ENCODE measurements at places on chromosomes 4 and X.
A peak's percentile ranks its signal among the peaks of the same experiment; 100 is the strongest.

DNA sequence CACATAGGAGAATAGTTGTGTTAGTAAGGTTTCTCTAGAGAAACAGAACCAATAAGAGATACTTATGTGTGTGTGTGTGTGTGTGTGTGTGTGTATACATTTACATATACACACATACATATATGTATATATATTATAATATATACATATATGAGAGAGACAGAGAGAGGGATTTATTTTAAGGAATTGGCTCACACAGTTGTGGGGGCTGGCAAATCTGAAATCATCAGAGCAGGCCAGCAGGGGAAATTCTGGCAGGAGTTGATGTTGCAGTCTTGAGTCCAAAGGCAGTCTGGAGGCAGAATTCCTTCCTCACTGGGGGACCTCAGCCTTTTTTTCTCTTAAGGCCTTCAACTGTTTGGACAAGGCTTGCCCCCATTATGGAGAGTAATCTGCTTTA lies 38.6 kb upstream of the NHS start:
- no peak for DNase-seq

- no peak for DNase-seq
Observed at GRCh38 chrX:15245896-15246295, 24.0 kb downstream of the ASB9 start.

DNA sequence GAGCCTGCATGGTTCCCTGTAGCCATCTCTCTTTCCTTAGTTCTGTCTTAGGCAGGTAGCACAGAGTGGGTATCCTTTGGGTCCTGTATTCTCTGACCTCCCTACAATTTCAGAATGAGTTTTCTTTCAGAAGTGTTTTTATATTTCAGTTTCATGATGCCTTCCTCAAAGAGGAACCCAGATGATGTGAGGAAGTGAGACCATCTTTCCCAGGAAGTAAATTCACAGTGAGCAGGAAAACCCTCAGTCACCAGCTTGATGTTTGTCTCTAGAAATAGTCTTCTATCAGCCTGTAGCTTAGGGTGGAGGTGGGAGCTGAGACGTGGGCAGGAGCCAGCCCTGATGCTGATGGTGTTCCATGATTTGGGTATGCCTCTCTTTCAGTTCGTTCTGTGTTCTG lies 16.9 kb downstream of the PLAC1 start:
- peak; percentile 25 for DNase-seq

GRCh38 chr4:106080376-106080775 lies 185.1 kb downstream of the NPNT start:
- DNase-seq, result no peak

DNA sequence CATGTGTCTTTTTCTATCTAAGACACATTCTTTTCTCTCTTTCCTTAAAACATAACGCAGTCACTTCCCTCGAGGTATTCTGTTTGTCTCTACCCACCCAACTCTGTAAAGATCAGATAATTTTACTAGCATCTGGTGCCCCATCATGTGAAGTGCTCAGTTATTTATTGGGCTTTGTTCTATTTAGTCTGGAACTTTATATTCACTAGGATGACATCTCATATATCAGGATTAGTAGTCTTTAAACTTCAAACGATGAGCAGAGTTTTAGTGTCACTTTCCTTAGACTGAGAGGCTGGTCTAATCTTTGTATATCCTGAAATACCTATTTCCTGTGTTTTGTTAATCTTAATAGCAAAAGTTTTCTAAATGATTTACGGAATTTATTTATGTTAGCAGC lies 445.5 kb upstream of the NDST3 start:
- DNase-seq, result no peak

DNA sequence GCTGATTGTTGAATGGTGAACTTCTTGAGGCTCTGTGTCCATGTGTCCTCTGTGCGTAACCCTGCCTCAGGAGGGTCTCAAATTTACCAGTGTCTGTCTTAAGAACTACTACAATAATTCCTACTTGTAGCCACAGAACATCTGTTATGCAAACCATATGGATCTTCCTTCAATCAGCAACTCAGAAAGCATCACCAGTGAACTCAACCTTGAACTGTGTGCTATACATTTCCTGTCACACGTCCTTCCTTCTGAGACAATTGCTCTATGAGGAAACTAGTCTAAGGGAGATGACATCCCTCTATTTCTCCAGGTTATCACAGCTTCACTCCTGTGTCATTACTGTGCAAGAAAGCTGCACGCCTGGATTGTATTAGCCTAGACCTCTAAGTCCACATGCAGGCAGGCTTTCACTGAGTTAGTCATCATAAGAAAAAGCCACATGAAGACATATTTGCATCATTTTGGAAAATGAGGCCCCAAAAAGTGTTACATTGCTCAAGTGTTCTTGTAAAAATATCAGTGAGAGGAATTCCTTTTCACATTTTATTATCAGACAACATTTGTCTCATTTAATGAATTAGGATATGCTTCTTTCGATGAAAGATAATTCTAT lies 157.8 kb downstream of the AFF2 start:
- peak; percentile 3 for DNase-seq

GRCh38 chr4:10760086-10760485 lies 75.5 kb upstream of the CLNK start:
- DNase-seq, result no peak

DNA sequence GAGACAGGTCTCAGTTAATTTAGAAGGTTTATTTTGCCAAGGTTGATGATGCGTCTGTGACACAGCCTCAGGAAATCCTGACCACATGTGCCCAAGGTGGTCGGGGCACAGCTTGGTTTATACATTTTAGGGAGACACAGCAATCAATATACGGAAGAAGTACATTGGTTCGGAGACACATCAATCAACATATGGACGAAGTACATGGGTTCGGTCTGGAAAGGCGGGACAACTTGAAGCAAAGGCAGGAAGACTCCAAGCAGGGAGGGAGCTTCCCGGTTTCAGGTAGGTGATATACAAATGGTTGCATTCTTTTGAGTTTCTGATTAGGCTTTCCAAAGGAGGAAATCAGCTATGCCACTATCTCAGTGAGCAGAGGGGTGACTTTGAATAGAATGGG lies 225.2 kb upstream of the ZFP42 start:
- DNase-seq, result no peak

- no peak for DNase-seq
Observed at GRCh38 chr4:55887594-55887993, 34.1 kb downstream of the EXOC1 start.

- DNase-seq, result no peak
Observed at GRCh38 chr4:2850966-2851798, 7.5 kb downstream of the ADD1 start.

DNA sequence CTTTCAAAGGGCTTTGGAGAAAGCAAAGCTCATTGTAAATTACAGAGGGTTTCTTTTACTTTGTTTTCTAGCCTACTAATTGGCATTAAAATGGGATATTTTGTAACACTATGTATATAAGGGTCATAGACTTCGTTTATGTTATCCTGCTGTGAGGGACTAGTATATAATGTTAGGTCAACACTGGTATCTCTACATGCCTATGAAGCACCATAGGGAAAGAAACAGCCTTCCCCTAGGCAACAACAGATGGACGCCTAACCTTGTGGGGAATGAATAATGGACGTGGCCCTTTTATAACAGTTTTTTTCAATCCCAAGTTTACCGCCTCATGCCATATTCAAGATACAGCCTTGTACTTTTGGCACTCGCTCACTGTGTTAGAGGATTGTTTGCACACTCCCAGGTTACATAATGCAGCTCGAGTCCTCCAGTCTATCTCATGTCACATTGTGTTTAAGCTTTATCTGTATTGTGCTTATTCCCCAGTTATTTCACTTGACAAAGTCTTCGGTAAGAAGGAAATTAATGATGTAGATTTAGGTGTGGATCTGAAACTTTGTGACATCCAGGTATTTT lies 711.0 kb downstream of the RPA4 start:
- DNase-seq, result no peak

DNA sequence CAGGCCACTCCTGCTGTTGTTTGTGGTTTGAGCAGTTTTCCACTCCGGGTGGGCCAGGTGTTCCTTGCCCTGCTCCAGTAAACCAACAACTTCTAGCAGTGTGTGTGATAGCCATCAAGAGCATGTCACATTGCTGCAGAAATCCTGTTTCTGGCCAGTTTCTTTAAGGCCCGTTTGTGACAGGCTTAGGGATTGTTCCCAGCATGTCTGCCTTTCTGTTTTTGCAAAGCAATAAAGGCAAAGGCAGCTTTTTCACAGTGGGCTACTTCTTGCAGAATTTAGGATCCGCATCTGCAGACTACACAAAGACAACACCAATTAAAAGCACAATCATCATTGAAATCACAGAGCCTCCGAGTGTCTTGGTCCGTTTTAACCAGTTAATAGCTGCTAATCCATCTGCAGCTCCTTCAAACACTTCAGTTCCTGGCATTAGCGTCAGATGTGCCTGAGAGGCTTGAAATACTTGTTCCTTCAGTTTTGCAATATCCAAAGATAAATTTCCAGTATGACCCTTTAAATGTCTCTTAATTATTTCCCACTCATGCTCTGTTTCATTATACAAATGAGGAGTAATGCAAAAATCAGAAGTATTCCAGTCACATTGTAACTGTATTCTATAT lies 65.1 kb downstream of the ADAM29 start:
- no peak for DNase-seq

DNA sequence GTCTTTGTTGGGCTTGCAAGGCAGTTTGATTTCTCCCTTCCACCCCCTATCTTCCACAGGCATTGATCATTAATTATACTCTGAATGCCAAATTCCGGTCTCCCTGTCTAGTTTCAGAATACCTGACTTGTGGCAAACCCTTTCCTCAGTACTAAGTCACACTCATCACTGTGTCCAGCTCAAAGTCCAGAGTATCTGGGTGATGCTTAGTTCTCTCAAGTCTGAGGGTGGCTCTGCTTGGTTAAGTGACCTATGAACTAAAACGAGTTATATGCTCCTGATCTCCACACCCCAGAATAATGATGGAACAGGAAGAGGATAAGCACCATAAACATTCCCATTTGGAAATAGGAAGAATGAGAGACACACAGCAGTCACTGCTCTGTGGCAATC lies 6.5 kb downstream of the SMIM9 start:
- DNase-seq, result no peak

- DNase-seq, result no peak
Observed at GRCh38 chr4:23814587-23814986, 75.3 kb downstream of the PPARGC1A start.

- peak; percentile 32 for DNase-seq
Observed at GRCh38 chrX:100615005-100615404, 21.6 kb downstream of the TSPAN6 start.

- DNase-seq, result no peak
Observed at GRCh38 chrX:7390441-7390840, 242.5 kb upstream of the PUDP start.

- peak; percentile 89 for DNase-seq
Observed at GRCh38 chrX:1205681-1206611, 6.5 kb downstream of the CRLF2 start.

DNA sequence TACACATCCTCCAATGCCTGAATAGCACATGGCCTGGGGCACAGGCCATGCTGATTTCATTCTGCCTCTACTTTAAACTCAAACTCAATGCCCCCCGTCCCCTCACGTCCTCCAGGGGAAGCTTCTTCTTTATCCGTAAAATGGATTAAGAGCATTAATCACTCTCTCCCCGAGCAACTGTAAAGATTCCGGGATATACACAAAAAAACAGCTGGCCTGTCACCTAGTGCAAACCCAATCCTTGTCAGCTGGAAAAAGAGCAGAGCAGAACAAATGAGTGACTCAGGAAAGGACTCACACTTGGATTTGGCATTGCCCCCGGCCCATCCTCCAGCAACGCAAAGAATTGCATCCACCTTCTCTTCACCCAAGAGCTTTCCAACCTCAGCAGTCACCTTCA lies 7.8 kb downstream of the QDPR start:
- DNase-seq, result no peak

DNA sequence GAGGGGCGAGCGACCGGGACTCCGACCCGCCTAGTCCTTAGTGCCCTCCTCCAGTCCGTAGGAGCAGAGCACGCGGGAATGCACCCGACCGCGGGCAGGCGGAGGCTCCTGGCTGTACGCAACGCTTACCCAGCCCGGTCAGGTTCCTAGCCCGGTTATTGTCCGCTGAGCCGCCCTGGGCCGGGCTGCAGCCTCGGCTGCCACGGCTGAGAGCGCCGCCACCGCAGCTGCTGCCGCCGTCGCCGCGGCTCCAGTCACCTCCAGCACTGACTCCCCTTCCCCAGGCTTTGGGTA lies at the start of gene AMER1:
Gene AMER1 (minus strand): TSS at position 268 of the 294 bp plus-strand sequence. CDS start 12,422 bp downstream, outside the sequence.
- DNase-seq, result peak; percentile 60

GRCh38 chrX:155334486-155335336 lies at the start of gene CLIC2:
Gene CLIC2, minus strand, starts transcription at chrX:155334614. Its CDS starts 187 bp downstream, at chrX:155334427.
- peak; percentile 83 for DNase-seq

- no peak for DNase-seq
Observed at GRCh38 chr4:7281691-7282665, 89.6 kb downstream of the SORCS2 start.

- DNase-seq, result no peak
Observed at GRCh38 chrX:9320940-9321339, 143.9 kb upstream of the TBL1X start.

DNA sequence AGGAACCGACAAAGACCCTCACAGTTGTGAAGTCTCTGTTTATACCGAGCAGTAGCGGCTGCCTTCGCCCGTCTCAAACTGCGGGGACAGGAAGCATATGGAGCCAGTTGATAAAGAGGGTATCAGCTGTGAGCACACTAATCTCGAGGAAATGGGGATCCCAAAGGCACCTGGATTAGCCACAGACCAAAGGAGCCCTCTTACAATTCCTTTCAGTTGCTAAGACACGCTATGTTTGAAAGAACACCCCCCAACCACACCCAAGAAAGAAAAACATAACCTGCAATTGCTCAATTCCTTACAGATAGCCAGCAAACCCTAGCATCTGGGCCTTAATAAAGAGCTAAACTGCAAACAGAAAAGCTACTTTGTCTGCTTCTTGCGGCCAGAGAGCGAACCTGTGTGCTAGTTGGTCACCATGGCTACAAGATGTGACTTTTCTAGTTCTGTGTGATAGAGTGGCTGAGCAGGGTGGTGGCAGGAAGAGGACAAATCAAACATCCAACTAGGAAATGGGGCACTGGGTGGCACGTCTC lies 23.3 kb upstream of the CHRNA9 start:
- no peak for DNase-seq

- no peak for DNase-seq
Observed at GRCh38 chrX:12891171-12891570, 15.2 kb upstream of the TLR8 start.

- no peak for DNase-seq
Observed at GRCh38 chrX:36160081-36160480, 240.5 kb downstream of the CFAP47 start.

DNA sequence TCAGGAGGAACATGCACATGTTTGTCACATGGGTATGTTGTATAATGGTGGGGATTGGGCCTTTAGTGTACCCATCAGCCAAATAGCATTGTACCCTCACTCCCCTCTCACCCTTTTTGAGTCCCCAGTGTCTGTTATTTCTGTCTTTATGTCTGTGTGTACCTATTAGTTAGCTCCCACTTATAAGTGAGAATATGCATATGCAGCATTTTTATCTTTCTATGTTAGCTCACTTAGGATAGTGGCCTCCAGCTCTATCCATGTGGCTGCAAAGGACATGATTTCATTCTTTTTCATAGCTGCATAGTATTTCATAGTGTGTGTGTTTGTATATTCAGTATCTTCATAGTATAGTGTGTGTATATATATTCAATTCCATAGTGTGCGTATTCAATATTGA lies 64.6 kb downstream of the DCLK2 start:
- DNase-seq, result no peak
